ENCODE measurements at places on chromosomes 4 and X.

- no peak for DNase-seq
Observed at GRCh38 chrX:16604337-16604736, 45.6 kb upstream of the S100G start.

DNA sequence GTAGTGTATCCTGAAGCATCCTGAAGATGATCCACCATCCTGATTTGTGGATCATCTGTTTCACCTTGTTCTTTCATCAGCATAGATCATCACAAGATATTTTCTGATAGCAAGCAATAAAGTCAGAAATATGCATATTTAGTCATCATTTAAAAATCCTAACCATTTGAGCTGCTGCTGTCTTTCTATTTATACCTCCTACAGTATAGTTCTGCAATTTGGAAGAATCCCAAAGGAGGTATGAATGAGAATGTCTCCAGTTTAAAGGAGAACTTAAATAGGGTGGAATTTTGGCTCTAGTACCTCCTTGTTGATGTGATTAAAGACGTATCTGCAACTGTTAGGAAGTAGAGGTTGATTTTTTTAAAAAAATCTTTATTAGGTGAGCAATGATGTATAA lies 7.6 kb downstream of the SLC25A14 start:
- no peak for DNase-seq

- DNase-seq, result no peak
Observed at GRCh38 chrX:53018627-53019026, 30.0 kb upstream of the GPR173 start.

- DNase-seq, result no peak
Observed at GRCh38 chr4:76252271-76252653, 741 bp downstream of the FAM47E start.

GRCh38 chr4:94466371-94466770 lies 14.6 kb downstream of the PDLIM5 start:
- DNase-seq, result no peak

- DNase-seq, result no peak
Observed at GRCh38 chr4:93346840-93347239, 481.7 kb upstream of the ATOH1 start.

DNA sequence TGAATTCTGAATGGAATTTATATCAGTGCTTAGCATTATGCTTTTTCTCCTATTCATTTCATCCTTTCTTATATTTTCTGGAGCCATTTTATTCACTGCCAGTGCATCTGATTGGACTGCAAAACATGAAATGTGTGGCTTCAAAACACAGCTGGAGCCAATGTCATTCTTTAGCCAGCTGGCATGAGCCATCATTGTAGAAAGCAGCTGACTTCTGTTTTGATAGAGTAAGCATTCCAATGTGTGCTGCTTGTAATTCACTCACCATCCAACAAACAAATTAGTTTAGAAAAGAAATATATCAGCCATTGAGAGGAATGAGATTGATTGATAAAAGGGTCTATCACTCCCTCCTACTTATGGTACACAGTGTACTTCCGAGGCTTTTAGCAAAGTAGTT lies 2616.0 kb downstream of the ARAP2 start:
- no peak for DNase-seq

- DNase-seq, result no peak
Observed at GRCh38 chr4:124203613-124204238, 508.8 kb downstream of the ANKRD50 start.

- DNase-seq, result no peak
Observed at GRCh38 chr4:72338060-72338459, 231.0 kb downstream of the ADAMTS3 start.

GRCh38 chr4:13944095-13944511 lies 316.6 kb upstream of the BOD1L1 start:
- no peak for DNase-seq

DNA sequence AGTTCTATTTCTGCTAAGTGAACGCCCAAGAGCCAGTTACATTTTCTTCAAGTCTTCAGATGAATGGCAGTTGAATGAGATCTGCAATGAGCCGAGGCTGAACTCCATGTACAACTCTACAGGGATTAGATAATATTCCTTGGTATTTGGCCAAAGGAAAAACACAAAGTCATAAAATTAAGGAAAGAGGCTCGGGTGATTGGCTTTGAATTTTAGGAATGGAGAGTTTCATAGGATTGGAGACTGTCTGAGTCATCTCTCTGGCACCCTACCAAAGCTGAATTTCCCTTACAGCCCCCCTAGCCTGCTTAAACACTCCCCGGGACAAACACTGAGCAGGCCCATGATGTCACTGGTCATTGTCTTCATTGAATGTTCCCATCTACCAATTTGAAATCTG lies 188.0 kb upstream of the C1QTNF7 start:
- DNase-seq, result no peak

- DNase-seq, result no peak
Observed at GRCh38 chrX:105229146-105229545, 8.7 kb upstream of the TEX13A start.

DNA sequence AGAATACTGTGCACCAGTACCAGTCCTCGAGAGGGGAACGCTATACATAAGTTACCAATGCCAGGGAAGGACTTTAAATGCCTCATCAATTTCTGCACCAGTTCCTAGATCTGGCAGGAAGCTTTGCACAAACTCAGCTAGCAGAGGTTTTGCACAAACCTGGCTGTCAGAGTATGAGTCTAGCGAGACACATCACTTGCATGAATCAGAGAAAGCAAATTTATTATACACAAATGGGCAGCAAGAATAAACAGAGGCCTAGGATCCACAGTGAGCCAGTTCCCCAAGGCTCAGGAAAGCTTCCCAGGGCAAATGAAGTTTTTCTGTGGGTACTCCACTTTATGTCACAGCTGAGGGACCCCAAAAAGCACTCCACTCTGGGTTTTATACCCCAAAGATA lies 523.5 kb downstream of the CFAP47 start:
- DNase-seq, result no peak

DNA sequence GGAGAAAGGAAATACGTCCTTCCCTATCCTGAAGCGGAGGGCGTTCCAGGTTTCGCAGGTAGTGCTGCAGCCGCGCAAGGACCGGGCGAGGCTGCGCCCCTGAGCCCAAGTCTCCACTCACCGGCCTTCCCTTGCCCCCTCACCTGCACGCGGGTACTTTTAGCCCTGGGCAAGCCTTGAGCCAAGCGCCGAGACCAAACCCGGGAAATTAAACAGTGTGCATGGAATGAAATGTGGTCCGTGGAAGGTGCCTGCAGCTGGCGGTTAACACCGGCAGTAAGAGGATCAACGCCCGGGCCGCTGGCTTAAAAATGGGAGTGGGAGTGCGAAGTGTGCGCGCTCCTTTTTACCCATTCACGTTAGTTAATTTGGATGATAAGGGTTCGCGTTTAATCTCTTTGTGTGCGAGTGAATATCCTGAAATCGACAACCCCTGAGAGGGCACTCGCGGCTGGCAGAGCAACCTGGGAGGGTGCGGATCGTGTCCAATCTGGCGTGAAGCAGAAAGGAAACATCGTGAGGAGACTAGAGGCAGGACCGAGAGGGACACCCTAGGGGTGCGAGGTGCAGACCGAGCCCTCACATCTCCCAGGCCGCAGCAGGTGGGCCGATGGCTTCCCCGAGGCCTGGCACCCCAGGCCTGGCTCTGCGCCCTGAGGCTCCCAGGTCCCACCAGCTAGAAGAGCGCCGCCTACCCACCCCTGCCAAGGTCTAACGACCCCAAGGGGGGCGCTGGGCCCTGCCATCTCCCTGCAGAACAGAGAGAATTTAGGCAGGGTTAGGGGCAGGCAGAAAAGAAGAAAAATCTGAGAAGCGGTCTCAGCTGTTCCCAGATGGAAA lies 2.0 kb upstream of the HELT start:
- no peak for DNase-seq

DNA sequence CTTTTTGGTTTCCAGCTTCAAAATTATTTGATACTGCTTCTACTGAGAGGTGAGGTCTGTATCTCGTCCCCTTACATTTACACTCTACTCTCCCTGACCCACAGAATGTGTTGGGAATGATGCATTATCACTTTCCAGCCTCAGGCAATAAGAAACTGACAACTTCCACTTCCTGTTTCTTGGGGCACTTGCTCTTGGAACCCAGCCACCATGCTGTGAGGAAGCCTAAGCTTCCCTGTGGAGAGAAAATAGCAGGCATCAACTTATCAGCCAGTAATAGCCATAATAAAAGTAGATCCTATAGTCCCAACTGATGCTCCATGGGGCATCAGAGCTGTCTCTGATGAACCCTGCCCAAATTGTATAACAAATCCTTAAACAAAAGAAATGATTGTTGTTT lies 32.6 kb downstream of the RELL1 start:
- peak; percentile 10 for DNase-seq

DNA sequence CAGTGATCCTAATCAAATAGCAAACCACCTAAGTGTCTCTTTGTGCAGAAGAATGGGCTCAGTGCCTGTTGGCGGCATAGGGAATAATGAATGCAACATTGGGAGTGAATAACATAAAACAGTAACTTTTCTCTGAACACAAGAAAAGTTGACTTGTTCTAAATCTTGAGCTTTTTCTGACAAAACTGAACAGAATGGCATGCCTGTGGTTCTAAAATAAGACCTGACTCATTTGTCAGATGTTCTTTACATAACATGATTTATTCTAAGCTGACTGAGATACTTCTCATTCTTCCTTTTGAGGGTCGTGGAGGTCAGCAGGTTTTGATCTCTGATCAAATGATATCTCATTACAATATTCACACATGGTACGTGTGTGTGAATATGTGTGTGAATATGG lies 165.4 kb upstream of the WDR1 start:
- DNase-seq, result no peak

GRCh38 chr4:47032405-47033106 lies 1.2 kb downstream of the GABRB1 start:
- DNase-seq, result peak; percentile 21

DNA sequence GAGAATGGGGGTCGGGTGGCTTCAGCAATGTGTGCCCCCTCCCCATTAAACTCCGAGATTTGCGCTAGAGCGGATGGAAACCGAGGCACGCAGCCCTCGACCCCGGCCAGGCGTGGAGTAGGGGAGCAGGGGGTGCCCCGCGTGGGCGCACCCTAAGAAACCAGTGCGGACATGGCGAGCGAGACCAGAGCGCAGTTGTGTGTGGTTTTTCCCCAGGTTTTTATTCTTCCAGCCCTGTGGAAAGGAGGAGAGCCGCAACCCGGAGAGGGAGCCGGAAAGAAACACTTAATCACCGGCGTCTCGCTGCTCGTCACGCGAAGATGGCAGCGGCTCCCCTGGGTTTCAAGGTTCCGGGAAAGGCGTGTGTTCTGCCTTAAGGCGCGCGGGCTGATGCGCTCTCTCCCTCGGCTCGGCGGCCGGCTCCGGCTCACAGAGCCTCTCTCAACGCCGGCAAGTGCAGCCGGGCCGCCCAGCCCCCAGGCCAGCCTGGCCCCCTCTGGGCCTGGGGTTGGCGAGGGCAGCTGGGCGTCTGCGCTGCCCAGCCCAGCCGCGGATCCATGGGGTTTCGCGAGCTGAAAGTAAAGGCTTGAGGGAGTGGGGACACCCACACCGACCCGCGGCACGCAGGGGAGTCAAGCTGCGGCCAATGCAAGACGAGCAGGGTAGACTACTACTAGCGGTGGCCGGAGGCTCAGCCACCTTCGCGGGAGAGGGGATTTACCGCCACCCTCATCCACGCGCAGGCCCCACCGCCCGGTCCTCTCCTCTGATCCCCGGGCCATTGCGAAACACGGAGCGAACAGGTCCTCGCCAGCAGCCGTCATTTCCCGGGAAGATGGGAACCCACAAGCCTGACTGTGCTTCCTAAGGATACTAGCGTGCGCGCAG lies 74.0 kb upstream of the BCOR start:
- DNase-seq, result no peak

DNA sequence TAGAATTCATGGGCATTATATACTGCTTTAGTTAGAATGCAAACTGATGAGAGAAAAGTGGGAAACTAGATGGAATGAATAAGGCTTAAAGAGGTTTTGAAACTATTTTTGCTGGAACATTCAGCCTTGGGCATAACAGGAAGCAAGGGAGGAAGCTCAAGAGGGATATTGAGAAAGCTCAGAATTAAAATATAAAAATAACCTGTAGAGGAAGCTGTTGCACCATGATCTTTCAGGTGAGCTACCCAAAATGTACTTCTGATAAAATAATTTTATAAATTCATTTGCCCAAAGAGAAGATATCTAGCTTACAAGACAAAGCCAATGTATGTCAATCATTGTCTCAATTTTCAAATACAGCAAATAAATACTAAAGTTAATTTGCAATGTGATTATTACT lies 11.3 kb downstream of the GC start:
- DNase-seq, result no peak

DNA sequence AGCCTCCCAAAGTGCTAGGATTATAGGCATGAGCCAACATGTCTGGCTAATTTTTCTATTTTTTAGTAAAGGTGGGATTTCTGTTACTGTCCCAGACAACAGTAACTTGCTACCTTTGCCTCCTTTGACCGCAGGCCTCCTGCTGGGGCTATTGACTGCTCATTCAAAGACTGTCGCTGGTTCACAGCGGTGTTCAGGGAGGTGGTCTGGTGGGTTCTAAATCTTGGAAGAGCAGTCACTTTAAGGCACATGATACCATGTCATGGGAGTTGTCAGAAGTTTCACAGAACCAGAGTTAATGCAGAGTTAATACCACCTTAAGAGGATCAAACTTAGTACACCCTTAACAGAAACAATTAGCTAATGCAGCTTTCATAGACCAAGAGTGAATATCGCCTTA lies 3.8 kb downstream of the ASMT start:
- no peak for DNase-seq

- no peak for DNase-seq
Observed at GRCh38 chr4:38160487-38161207, 200.4 kb downstream of the PTTG2 start.

GRCh38 chr4:152808670-152809069 lies 28.9 kb downstream of the ARFIP1 start:
- no peak for DNase-seq

- DNase-seq, result no peak
Observed at GRCh38 chrX:68658530-68658929, 11.1 kb downstream of the STARD8 start.

GRCh38 chr4:163748449-163748848 lies 254.0 kb downstream of the TMA16 start:
- no peak for DNase-seq

- no peak for DNase-seq
Observed at GRCh38 chr4:16315456-16315855, 89.2 kb upstream of the TAPT1 start.

- DNase-seq, result peak; percentile 42
Observed at GRCh38 chrX:68511255-68511654, 12.4 kb downstream of the YIPF6 start.

- no peak for DNase-seq
Observed at GRCh38 chrX:135273162-135273561, 21.3 kb downstream of the ETDA start.

- no peak for DNase-seq
Observed at GRCh38 chrX:27883468-27884092, 75.8 kb downstream of the MAGEB10 start.

GRCh38 chrX:76253432-76253831 lies 80.6 kb downstream of the PBDC1 start:
- peak; percentile 25 for DNase-seq

DNA sequence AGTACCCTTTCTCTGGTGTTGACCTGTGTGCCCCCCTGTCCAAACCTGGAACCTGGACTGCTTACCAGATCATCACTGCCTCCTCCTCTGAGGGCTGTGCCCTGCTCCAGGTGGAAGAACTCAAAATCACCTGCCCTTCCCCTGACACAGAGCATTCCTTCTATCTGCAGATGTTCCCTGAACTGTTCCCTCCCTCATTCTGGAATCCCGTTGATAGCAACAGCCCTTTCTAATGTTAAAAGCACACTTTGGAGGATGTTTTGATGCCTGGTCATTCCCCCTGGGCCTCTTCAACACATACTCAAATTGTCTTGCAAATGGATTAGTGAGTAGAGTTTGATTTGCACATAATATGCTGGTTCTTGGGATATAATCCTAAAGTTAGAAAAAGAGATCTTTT lies 225.8 kb downstream of the FGF13 start:
- no peak for DNase-seq

All from RPMI8226 (cell line).